Activated B cell treated with CpG ODN at 0.5 μM for 24 hours (primary cell): ENCODE measurements at places on chromosomes 13 and 19. TPM values are rescaled to one million over a fixed set of nuclear protein-coding genes. Genes with fewer than 3 reads are reported as not detected.

DNA sequence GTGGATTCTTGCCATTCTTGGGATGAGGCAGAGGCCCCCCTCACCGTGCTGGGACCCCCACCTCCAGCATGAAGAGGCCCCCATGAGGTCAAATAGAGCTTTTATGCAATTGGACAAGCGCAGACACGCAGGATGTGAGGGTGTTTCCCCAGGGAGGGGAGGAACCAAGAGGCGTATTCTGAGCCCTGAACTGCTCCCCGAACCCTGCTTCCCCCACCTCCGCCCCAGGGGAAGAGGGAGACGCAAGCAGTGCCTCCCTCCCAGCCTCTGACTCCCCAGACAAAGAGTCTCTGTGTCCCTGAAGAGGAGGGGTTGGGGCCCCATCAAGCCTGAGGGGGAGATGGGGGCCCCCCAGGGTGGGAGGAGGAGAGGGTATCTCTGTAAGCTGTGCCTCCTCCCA lies 1.3 kb upstream of the RDH8 start:
- no peak for DNase-seq

DNA sequence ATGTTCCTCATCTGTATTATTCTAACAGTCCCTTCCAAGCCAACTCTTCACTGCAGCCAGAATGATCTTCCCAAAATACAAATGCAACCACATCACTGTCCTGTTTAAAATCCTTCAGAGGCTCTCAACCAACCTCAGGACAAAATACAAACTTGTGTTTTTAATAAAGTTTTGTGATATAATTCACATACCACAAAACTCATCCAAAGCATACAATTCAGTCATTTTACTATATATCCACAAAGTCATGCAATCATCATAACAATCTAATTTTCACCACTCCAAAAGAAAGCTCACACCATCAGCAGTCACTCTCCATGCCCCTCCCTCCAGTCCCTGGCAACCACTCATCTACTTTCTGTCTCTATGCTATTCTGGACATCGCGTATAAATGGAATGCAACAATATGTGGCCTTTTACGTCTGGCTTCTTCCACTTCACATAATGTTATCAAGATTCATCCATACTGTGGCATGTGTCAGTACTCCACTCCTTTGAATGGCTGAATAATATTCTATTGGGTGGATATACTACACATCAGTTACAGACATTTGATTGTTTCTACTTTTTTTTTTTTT lies 81.7 kb upstream of the DOCK9 start:
- no peak for DNase-seq

- no peak for DNase-seq
Measured at GRCh38 chr13:54185101-54185500, 1156.5 kb downstream of the OLFM4 start.

DNA sequence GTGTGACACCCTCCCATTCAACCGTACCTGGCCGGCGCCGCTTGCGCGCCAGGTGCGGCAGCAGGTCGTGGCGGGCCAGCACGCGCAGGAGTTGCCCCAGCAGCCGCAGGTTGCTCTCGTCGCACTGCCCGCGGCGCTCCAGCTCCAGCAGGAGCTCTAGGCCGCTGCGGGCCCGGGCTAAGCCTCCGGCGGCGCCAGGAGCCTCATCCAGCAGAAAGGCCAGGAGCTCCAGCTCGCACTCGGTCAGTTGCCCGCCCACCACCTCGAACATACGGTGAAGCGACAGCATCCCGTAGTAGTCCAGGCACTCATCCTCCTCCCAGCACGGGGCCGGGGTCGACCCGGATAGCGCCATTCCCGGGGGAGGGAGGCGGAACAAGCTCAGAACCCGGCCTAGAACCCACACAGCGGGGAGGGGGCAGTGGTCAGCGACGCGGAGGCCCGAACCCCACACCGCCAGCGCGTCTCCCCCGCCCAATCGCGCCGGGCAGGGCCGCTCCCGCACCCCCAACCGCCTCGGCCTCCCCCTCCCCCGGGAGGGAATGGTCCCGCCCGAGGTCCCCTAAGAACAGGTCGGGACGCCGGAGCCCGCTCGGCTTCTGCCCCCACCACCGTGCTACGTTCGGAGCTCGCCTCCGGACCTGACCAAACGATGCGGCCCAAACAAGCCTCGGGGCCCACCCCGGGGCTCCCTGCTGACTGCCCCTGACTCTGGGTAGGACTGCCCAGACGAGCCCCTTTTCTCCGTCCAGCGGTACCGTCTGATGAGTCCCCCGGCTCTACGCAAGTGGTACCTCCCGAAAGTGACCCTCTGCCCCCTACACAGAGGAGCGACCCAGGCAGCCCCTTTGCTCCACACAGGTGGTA lies 591 bp downstream of the DEDD2 start:
- DNase-seq: no peak

GRCh38 chr19:1482361-1483130 lies 3.5 kb upstream of the C19orf25 start:
- no peak for DNase-seq

GRCh38 chr13:109152941-109153340 lies 523.5 kb downstream of the MYO16 start:
- no peak for DNase-seq

DNA sequence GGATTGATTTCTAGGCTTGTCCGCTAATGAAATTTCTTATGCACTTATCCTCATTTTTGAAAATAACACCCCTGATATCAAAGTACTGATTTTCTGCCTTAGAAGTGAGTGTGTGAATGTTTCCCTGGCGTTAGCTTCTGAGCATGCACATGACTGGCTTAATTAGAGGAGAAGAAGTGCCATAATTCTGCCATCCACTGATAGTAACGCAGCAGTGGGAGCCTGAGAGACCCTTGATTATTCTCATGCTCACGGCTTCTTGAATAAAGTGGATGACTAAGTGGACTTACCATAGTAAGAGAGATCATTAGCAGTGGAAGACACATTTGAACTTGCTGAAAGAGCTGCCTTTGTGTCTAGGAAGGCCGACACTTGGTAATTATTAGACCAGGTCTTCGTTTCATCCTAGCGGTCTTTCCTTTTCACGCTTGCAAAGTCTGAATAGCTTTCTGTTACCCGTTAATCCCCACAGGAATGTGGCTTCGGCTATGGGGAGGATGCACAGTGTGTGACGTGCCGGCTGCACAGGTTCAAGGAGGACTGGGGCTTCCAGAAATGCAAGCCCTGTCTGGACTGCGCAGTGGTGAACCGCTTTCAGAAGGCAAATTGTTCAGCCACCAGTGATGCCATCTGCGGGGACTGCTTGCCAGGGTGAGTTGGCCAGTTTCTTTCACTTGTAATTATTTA lies 45.3 kb downstream of the TNFRSF19 start:
- DNase-seq: no peak

- DNase-seq: no peak
Measured at GRCh38 chr19:40774916-40775631, at the start of gene MIA. Gene MIA (plus strand): TSS chr19:40775521. CDS start chr19:40775543, 22 bp downstream.

DNA sequence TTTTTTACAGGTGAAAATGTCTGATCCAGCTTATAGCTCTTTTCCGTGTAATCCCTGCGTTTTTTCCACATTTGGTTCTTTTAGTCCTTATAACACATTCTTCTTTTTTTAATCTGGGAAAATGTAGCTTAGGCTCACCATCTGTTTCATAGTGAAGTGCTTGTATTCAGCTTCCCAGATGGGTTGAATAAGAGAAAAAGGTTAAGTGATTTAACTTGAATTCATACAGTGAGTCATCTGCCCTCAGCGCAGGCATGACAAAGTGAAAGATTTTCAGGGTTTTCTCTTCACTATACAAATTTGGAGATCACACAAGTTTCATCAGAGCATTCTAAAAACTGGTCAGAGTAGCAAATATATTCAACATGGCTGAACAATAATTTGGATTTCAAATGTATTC lies 224.8 kb downstream of the SPRY2 start:
- no peak for DNase-seq

GRCh38 chr13:113115363-113116205 lies 7.0 kb upstream of the F10 start:
- peak; percentile 7 for DNase-seq

DNA sequence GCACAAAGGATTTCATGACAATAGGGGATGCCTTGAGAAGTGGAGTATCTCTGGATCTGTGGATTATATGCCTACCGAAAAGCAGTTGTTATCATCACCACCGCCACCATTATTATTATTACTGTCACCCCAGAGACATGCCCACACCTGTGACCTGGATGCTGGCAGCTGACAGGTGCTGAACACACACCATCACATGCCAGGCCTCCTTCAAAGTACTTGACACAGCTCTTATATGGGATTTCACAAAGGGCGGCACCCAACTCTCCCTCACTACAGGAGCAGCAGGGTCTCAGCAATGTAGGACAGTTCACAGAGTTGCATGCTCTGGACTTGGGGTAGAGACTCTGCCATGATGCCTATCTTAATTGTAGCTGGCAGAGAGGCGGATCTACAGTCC lies 5.6 kb upstream of the GPR42 start:
- no peak for DNase-seq

GRCh38 chr19:55189403-55189835 lies 9.3 kb upstream of the SYT5 start:
- no peak for DNase-seq

- no peak for DNase-seq
Measured at GRCh38 chr13:43846496-43847158, 32.9 kb downstream of the CCDC122 start.

- DNase-seq: no peak
Measured at GRCh38 chr19:2759965-2760364, 20.1 kb upstream of the SLC39A3 start.

GRCh38 chr19:30692879-30693503 lies 320.8 kb downstream of the ZNF536 start:
- no peak for DNase-seq

ZNF726 gene
- total RNA-seq: 8.2 and 9.4 TPM in 2 replicates

ZNF556 gene
- not detected in 2 replicates for total RNA-seq

C19orf44 gene
- 5.9 and 7.1 TPM in 2 replicates for total RNA-seq

CD37 gene
- 1,587 and 1,688 TPM in 2 replicates for total RNA-seq

CCNA1 gene
- total RNA-seq: 0.20 and 0.32 TPM in 2 replicates

SHISA2 gene
- total RNA-seq: not detected in 2 replicates
